T-cell (primary cell): ENCODE measurements at places on chromosomes 6 and 20. TPM values are rescaled to one million over a fixed set of nuclear protein-coding genes. Genes with fewer than 3 reads are reported as not detected.

The SSTR4 gene
- not detected for total RNA-seq

The FAM162B gene
- total RNA-seq, result not detected

The PNPLA1 gene
- total RNA-seq, result 0.20 TPM

The FILIP1 gene
- 0.09 TPM for total RNA-seq

The BPIFB4 gene
- total RNA-seq, result not detected

The ZNF831 gene
- 48.0 TPM for total RNA-seq

The TMEM74B gene
- total RNA-seq, result not detected

The MED20 gene
- total RNA-seq, result 5.4 TPM

The STK38 gene
- total RNA-seq, result 153 TPM

The BTN1A1 gene
- not detected for total RNA-seq

The KCNQ5 gene
- 4.2 TPM for total RNA-seq

The OXT gene
- not detected for total RNA-seq

The CYP39A1 gene
- total RNA-seq, result not detected

The MCHR2 gene
- total RNA-seq, result not detected

The SLC9A8 gene
- 30.2 TPM for total RNA-seq

- peak; percentile 92 for DNase-seq
Observed at GRCh38 chr20:49046087-49046900, at the start of gene CSE1L. Gene CSE1L, plus strand, starts transcription at chr20:49046312. Its CDS starts 12,152 bp downstream, at chr20:49058464.

- DNase-seq, result no peak
Observed at GRCh38 chr6:157538168-157538567, 157.2 kb downstream of the ZDHHC14 start.

DNA sequence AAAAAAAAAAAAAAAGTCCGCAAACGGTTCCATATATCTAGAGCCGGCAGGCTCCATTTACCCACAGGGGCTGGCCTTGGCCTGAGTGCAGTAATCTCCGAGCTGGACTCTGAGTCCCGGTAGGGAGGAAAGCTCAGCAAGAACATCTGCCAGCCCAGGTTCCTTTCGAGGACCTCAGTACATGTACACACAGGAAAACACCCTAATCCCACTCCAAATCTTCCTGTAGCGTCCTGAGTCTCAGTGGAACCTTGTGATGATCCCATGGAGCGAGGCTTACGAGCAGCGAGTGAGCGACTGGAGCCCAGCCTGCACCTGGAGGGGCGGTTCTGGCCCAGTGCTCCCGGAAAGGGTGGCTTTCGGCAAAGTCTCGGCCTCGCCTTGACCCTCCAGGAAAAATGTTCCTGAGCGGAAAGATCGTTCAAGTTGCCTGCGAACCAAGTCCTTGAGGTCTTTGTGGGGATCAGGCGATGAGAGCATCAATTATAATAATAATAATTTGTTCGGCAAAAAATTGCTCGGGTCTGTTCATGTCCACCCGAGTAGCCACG is 32.1 kb downstream of the PRSS16 start:
- no peak for DNase-seq

- DNase-seq, result no peak
Observed at GRCh38 chr20:57231161-57231560, 35.3 kb downstream of the BMP7 start.

GRCh38 chr6:37779111-37779800 is 40.3 kb upstream of the ZFAND3 start:
- DNase-seq, result no peak

DNA sequence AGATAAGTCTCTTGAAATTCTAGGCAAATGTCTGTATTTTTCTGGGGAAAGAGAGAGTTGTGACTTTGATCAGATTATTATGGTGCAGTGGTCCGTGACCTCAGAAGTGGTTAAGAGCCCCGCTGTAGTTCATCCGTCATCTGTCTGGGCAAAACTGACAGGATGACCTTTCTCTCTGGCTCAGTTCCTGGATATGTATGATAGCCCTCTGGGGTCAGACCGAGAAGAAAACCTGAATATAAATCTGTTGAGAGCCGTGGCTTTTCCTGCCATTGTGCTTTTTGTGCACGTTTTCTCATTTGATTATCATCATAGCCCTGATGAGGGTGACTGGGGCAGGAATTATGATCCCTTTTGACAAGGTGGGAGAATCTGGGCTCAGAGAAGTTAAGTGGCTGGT is 26.5 kb downstream of the GHRH start:
- DNase-seq, result no peak

DNA sequence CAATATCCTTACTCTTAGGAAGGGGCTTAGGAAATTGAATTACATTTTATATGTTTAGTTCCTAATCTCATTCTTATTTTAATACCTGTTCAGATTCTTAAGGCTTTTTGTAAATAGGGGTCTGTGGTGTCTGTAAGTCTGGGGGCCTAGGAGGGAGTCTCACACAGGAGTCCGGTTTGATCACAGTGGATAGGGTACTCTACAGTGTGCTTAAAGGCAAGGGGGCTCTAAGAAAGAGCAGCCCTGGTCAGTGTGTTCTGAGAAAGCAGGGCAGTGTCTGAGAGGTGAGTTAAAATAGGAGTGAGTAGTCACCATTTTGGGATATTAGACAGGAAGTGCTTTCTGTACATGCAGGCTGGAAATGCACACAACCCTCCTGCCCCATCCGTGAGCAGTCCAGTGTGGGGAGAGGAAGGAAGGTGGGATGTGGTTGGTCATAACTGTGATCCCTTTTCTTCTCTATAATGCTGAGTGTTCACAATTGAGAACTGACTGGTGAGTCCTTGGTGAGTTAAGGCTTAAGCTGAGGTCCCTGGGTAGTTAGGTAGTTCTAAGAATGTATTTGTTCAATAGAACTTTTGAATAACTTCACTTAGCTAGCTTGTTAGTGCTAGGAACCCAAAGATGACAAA is 50.0 kb downstream of the CDKAL1 start:
- no peak for DNase-seq

- peak; percentile 61 for DNase-seq
Observed at GRCh38 chr6:158849899-158850806, 31.0 kb upstream of the EZR start.

DNA sequence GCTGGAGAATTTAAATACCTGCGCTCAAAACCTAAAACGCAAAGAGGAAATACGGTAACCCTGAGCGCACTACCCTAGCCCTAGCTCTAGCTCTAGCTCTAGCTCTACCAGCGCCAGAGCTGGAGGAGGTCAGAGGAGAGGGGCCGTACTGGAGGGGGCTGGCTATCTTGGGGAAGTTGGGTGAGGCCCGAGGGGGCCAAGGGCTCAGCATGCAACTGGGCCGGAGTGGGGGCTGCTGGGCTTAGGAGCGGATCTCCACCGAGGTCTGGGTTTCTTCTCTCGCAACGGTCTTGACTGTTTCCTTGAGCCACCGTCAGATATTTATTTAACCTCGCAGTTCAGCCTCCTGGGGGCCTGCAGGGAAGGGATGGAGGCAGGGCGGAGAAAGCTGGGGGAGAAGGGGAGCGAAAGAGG is 91.0 kb downstream of the NCR2 start:
- DNase-seq, result no peak

DNA sequence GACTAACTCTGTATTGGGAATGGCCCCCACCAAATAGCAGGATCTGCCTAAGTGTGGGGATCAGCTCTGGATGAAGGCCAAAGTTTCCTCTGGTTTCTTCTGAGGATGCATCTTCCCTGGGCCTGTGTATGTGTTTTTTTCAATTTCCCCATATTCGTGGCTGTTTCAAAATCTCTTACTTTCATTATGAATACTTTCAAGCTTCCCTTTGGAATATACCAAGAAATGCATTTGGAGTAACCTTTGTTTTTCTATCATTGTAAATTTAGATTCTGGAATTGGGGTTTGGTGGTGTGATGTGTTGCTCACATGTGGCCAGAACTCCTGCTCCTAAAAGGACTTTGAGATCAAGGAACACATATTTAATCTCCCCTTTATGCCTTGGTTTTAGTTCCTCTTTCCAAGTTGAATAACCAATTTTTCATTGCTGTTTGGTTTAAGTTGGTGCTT is 8.4 kb downstream of the ENTPD6 start:
- no peak for DNase-seq

- DNase-seq, result no peak
Observed at GRCh38 chr6:126767711-126768110, 350.8 kb upstream of the RSPO3 start.

- peak; percentile 9 for DNase-seq
Observed at GRCh38 chr6:106360989-106361430, 493 bp downstream of the CRYBG1 start.

DNA sequence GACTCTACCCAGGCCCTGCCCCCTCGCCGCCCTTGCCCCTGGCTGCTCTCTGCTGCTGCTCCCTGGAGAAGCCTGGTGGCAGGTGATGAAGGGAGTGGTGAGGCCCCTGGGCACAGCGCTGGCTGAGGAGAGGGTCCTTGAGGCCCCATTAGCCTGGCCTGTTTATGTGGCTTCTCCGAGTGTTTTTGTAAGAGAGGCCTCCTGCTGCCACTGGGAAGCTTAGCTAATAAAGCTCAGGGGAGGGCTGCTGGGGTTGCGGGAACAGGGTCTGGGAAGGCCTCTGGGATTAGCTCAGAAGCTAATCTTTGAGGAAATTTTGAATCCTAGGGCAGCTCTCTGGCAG is 15.5 kb downstream of the EBF4 start:
- DNase-seq, result no peak

DNA sequence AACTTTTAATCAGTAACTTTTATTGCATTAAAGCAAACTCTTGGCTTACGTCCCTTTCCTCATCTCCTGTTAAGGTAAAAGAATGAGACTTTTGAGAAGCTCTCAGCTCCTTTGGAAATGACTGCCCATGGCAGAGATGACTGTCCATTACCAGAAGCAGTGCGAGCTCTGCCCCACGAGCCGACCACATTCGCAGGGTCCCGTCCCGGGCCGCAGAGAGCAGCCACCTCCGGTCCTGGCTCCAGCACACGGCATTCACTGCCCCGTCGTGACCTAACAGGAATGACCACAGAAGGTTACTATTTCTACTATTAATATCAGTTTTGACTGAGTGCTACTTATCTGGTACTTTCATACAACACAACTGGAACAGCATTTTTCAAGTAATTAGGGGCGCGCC is 63.4 kb downstream of the WDR27 start:
- DNase-seq, result no peak

DNA sequence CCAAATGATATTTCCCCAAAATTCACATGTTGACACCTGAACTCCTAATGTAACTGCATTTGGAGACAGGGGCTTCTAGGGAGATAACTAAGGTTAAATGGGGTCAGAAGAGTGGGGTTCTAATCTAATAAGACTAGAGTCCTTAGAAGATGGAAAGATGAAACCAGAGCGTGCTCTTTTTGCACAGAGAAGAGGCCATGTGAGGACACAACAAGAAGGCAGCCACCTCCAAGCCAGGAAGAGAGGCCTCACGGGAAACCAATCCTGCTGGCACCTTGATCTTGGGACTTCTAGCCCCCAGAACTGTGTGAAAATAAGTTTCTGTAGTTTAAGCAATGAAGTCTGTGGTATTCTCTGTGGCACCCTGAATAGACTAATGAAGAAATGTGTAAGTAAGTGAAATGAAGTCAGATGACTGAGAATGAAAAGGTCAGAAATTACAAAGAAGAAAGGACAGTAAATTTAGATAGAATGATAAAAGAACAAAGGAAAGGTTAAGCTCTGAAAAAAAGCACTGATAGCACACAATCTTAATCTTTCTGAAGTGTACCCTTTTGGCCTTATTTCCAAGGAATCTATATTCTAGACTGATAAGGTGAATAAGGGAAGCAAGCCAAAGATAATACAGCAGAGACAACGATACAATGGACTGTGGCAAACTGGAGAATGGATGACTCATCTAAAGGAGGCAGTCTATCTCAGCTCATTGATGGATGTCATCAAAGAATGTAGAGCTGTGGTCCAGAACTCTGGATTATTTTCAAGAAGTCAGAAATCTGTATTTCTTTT is 110.4 kb downstream of the MYB start:
- no peak for DNase-seq

GRCh38 chr6:70375882-70376281 is 37.4 kb upstream of the FAM135A start:
- no peak for DNase-seq

GRCh38 chr6:132952031-132952867 is 137.9 kb downstream of the RPS12 start:
- DNase-seq, result no peak

DNA sequence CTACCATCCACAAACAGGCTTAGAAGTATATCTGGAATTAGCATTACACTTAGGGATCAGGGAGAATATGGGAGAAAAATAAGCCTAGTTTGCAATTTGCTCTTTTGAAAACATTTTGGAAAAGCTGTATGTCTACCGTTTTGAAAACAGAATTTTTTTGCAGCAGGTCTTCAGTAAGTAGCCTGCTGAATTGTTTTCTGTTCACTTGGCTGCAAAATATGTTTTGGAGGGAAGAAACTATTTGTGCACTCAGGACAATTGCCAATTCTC is 39.6 kb downstream of the ILRUN start:
- DNase-seq, result no peak

- no peak for DNase-seq
Observed at GRCh38 chr6:139602577-139602976, 228.1 kb upstream of the CITED2 start.

DNA sequence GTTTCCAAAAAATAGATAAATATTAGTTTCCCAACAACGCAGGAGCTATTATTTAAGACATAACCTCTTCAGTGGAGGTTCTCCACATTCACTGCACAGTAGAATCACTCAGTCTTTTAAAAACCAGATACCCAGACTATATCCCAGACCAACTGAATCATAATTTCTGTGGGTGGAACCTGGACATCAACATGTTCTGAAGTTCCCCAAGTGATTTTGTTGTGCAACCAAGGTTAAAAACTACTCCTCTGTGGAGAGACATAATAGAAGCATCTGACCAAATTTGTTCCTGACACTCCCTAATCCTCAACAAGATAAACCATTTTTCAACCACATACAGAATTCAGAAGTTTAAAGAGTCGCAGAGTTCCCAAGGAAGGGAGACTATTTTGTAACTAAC is 42.3 kb downstream of the STK38 start:
- no peak for DNase-seq

DNA sequence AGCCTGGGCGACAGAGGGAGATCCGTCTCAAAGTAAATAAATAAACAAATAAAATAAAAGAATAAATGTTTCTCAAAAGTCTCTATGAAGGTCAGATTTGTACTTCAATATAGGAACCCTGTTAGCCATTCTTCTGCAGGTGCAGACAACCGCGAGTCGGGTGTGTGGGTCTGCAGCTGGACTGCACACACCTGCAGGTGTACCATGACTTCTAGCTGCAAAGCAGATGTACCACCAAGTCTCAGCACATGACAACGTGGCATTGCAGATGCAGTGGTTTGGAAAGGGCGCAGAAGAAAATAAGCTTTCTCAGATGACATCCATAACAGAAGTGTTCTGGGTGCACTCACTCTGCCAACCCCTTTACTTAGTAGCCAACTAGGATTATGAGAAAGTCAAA is 239.7 kb downstream of the ATXN1 start:
- no peak for DNase-seq
